ENCODE measurements at places on chromosomes 6 and 20.

- no peak for DNase-seq
Measured at GRCh38 chr20:48329676-48330664, 497.8 kb downstream of the PREX1 start.

DNA sequence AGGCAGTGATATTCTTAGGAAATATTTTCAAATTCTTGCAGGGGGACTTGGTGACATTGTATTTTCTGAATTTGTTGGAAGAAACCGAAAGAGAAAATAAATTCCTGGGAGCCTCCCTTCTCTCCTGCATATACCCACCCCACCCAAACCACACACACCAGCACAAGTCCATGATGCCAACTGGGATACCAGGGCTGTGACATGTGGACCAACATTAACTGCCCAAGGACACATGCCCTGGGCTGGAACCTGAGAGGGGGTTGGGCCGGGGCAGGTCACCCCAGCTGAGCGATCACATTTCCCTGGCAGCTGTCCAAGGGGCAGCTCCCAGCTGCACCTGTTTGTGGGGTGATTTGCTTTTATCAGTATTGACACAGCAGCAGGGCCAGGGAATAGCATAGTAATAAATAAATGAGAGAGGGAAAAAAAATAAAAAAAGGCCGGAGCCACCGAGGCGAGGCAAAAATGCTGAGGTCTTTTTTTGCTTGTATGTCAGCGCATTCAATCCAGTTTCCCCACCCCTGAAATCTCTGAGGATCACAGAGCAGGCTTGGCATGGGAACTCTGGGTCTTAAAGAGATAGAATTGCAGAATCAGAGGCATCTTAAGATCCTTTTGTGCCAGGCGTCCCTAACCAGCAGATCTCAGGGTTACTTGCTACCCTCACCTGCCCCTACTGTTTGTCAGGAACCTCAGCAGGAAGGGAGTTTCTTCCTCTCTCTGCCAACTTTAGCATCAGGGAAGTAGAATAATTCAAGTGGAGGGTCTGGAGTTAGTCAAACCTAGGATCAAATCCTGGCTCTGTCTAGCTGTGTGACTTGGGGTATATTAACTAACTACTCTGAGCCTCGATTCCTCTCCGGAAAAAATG is 66.5 kb upstream of the PIM1 start:
- peak; percentile 45 for DNase-seq

DNA sequence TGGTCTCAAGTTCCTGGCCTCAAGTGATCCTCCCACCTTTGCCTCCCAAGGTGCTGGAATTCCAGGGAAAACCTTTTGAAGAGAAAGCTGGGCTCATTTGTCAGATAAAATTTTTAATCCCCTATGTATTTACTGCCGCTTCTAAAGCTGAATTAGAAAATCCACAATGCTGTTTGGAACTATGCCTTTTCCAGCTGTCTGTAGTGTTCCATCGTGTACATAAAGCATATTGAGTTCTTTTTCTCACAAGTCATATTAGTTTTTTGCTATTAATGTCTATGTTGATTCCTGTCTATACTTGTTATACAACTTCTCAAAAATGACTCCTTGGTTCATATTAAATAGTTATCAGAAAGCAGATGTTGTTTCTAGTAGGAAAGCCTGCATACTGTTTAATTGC is 47.1 kb downstream of the PEX7 start:
- DNase-seq = no peak

- no peak for DNase-seq
Measured at GRCh38 chr6:107793191-107793590, 30.9 kb downstream of the SCML4 start.

- no peak for DNase-seq
Measured at GRCh38 chr20:366041-366718, 14.4 kb upstream of the TRIB3 start.

DNA sequence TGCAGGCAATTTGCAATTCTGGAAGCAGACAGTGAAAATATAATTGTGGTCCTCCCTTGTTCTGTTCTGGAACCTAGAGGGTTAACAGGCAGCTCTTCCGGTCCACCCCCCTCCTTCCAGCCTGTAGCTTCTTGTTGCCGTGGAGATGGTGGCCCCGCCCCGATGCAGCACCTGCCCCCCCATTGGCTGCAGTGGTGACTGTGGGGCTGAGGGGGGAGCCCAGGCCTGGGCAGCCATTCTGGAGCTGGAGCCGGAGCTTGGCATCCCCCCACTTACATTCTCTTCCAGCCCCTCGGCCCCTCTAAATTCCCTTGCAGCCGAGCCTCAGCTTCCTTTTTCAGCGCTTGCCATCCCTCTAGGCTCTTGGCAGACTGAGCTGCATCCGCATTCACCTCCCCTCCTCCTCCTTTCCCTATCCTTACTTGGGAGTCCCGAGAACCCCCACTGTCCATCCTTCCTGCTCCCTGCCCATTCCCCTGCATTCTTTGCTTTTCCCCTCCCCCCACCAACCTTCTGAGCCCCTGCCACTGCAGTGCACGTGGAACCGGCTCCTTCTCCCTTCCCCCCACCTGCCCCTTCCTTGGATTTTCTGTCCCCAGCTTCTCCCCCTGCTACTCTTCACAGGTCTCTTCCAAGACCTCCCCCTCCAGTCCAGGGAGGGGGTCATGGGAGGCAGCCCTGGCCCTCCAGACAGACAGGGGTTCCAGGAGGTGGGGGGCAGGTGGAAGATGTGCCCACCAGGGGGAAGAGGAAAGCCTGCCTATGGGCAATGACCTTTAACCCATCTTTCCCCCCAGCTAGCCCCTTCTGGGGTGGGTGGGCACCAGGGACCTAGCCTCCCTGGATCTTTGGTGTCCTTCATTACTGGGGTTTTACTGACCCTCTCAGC is 11.4 kb downstream of the SYNGAP1 start:
- DNase-seq = peak; percentile 87

DNA sequence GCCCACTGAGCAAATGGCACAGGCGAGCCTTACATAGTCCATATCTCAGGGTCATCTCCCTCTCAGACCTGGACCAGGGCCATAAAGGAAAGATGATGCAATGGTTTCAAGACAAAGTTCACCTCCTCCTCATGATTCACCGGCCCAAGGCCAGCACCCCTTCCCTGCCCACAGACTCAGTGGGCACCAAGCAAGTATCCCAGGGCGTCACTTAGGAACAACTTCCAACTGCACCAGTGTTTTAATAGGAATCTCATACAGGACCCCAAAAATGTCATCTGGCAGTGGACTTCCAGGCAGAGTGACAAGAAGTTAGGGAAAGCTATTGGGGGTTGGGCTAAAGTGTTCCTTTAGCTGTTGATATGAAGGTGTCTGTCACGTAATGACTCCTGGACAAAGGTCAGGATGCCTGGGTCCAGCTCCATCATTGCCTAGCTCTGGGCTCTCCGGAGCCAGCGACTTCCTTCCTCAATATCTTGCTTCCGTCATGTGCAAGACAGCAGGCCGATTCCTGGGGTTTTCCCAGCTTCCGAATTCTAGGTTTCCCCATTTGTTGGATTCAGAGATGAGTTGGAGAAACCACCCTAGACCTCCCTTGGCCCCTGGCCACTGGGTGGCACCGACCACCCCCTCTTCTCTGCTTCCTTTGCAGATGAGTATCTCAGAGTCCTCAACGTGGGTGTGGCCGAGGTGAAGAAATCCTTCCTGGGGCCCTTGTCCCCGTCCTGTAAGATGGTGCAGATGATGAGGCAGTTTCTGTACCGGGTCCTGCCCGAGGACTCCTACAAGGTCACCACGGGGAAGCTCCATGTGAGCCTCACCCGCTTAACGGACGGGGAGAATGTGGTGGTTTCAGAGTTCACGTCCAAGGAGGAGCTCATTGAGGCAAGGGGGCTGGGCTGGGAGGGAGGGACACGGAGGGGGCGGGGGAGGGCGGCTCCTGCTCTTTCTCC is 21.1 kb downstream of the PNPLA1 start:
- no peak for DNase-seq

DNA sequence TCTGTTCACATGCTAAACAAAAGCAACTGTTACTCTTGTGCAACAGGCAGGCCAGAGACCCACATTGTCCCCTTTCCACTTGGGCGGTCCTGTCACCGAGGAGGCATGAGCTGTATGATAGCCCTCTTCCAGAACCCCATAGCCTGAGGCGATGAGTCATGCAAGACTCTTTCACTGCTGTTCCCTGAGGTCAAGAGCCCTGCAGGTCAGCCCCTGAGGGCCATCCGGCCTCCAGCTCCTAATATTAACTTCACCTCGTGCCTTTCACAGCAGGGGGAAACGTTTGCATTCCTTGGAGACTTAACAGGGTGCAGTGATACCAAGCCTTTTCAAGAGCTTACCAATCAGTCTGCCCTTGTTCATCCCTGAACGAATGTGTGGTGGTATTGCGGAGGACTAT is 253.3 kb upstream of the ECI2 start:
- no peak for DNase-seq

DNA sequence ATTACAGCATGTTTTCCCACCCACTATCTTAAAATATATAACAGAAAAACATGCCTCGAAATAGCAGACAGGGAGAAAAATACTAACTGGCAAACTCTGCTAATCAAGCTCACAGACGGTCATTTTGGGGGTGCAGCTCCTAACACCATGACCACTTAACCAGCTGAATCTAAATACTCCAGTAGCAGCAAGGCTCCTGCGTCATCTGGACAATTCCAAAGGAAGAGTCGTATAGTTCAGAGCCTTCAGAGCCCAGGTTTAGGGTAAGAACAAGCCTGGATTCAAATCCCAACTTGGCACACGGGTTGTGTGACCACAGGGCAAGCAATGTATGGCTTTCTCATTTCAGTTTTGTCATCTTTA is 81.3 kb upstream of the COL21A1 start:
- no peak for DNase-seq

GRCh38 chr6:147855803-147856482 is 347.5 kb downstream of the SAMD5 start:
- DNase-seq = no peak

DNA sequence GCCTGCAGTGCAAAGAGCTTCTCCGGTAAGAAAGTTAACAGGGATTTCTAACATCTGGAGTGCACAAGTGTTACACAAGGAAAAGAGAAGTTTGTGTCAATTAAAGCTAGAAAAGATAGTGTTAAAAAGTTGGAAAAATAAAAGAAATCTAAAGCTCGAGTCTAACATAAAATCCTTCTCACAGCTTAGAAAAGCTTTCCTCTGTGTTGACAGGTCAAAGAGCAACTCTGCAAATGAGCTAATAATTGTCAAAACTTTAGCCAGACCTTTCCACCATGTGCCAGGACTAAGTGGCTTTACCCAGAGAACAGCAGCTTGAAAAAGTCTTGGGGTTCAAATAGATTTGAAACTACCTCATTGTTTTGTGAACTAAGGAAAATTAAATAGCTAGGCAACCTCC is 14.8 kb downstream of the PTPRK start:
- no peak for DNase-seq

DNA sequence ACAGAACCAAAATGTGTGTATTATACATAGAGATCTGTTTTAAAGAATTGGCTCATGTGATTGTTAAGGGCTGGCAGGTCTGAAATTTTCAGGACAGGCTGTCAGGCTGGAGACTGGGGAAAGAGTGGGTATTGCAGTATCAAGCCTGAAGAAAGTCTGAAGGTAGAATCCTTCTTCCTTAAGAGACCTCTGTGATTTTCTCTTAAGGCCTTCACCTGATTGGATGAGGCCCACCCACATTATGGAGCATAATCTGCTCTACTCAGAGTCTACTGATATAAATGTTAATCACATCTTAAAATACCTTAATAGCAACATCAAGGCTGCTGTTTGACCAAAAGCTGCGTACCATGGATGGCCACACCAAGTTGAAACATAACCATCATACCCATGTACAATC is 43.4 kb upstream of the HINT3 start:
- no peak for DNase-seq

Data from dorsolateral prefrontal cortex (tissue), 122 donors.